ENCODE measurements at places on chromosomes 7 and 10.

- DNase-seq: no peak
Observed at GRCh38 chr10:42980553-42981357, 96.1 kb upstream of the RET start.

DNA sequence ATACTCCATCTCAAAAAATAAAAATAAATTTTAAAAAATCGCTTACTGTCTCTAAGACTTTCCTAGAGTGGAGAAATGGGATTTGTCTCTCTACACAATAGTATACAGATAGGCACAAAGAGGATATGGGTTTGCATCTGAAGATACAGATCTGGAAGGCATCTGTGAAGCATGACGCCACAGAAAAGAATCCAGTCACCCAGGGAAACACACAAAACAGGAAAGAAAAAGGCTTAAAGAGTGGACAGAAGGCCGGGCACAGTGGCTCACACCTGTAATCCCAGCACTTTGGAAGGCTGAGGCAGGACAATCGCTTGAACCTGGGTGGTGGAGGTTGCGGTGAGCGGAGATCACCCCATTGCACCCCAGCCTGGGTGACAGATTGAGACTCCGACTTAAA lies 61.3 kb downstream of the SKIDA1 start:
- peak; percentile 5 for DNase-seq

DNA sequence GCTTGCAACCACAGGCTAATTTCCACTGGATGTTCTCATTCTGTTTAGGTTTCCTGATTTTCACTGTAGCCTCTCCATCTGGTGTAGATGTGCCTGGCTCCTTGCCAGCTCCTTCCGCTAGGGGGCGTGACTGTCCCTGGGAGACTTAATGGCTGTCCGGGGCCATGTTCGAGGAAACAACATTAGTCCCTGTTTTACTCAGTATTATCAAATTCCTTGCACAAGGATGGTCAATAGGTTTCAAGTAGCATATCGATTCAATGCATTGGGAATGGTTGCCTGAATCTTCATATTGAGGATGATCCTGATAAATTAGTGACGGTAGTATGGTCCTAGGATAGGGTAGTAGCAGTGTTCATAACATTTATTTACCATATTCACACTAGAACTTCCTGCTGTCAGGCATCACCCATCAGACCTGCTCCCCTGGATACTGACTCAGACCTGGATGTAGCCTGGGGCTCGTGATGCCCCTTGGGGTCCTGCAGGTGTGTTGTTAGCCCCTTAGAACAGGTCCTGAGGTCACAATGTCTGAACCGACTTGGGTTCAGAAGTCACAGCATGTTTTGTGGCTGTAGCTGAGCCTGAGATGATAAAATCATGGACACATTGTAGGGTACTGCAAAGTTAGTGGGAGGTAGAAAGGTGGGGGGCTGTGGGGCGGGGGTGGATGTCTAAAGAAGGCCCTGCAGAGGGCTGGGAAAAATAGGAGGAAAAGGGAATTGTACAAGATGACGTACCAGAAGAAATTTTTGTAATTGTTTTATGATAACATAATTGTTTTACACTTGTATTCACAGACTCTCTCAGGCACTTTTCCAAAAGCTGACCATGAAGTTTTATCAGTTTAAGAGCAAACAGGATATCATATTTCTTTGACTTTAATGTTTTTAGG lies 8.9 kb upstream of the EXOC6 start:
- DNase-seq: no peak

DNA sequence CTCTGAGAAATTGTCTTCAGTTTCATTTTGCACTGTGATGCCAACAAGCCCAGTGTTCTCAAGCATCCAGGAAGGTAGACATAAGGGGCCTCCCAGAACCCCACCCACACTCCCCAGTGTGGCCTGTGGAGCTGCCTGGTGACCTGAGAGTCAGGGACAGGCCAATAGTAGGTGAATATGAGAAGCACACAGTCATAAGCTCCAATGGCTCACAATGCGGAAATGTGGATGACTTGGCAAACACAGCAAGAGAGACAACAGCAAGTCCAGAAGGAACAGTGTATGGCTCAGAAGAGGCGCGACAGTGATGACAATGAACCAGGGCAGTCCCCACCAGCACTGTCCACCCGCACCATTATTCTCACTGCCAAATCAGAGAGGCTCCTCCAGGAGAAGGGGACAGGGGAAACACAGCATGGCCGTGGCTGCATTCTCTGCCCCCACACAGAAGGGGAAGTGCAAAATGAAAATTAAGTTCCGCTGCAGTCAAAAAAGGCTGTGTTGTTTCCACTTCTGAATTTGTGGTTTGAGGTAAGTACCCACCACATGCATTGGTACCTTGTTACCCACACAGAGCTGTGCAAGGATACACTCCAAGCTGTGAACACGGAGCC lies 419.8 kb downstream of the GRID1 start:
- DNase-seq: no peak

DNA sequence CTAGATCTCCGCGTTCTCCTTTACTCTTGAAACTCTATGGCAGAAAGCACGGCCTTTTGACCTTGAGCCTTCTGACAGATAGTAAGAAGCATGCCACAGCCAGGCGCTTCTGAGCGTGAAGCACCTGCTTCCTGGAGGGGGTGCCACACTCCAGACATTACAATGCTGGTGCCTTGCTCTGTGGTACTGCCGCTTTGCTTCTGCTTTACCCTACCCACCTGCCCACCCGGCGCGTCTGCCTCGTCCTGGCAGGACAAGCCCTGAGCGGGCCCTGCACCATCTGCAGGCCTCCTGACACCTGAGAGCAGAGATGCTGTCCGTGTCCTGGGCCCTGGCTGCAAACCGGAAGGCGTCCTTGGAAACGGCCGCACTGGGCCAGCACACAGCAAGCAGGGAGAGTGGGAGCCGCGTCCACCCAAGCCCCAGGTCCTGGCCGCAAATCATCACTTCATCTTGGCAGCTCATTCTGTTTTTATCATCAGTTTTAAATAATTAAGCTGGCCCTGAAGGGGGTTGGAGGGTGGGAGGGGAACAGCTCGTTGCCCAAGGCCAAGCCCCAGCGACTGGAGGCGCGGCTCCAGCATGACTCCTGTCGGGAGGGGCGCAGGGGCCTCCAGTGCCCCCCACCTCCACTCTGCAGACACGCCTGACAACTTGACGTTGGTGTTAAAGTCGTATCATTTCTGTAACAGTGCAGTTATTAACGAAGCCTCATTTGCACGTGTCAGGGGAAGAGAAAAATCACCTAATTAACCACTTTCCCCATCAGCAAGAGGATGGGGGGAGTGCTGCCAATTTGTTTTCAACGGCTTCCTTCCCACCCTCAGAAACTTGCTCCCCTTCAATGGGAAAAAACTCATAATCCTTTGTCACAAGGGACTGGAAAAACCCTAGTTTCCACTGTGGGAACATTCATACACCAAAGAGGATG lies 132.2 kb downstream of the MAD1L1 start:
- DNase-seq: peak; percentile 40

- DNase-seq: no peak
Observed at GRCh38 chr7:88628363-88629085, 131.0 kb upstream of the ZNF804B start.

Measured in A172 (cell line).